Occipital lobe (tissue), 3 donors: ENCODE measurements at places on chromosomes 11 and 22. TPM values are rescaled to one million over a fixed set of nuclear protein-coding genes. Genes with fewer than 3 reads are reported as not detected.

GRCh38 chr11:64324692-64325469 lies 7.0 kb downstream of the PRDX5 start:
- no peak for DNase-seq

GRCh38 chr11:113778111-113778910 lies 1.3 kb upstream of the CLDN25 start:
- peak; percentile 83 for DNase-seq

- peak; percentile 57 for DNase-seq
Measured at GRCh38 chr11:64777449-64778222, 706 bp downstream of the SF1 start.

ANGPTL5 gene
- total RNA-seq = 0.62 TPM

DNA sequence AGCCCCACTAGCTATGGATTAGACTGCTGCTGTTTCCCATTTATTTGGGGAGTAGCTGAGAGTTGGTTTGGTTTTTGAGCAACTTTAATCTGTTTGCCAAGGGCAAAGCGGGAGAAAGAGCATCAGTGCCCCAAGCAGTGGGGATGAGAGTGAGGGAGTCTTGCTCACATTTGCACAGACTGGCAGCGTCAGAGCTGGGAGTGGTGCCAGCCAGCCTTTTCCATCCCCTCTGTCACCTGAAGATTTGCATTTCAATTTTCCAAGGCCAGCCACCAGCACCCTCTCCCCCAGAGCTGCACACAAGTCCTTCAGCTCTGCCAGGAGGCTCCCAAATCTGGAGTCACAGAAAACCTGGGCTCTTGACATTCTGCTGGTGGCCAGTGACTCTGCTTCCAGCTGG lies 21.0 kb upstream of the UVRAG start:
- no peak for DNase-seq
